ENCODE measurements at places on chromosomes 1 and 21. TPM values are rescaled to one million over a fixed set of nuclear protein-coding genes. Genes with fewer than 3 reads are reported as not detected.
A peak's percentile ranks its signal among the peaks of the same experiment; 100 is the strongest.

Gene CXADR
- 16.4 TPM for total RNA-seq

Gene HES3
- total RNA-seq: not detected

GRCh38 chr1:21849909-21850576 lies 38.0 kb downstream of the LDLRAD2 start:
- no peak for DNase-seq

GRCh38 chr1:15336866-15337265 lies 72.8 kb upstream of the EFHD2 start:
- peak; percentile 17 for DNase-seq

Data from RPMI7951 (cell line).